ENCODE measurements at places on chromosomes 7 and 10.

GRCh38 chr7:111743244-111743847, 181.1 kb upstream of the IMMP2L start:
- no peak for DNase-seq

GRCh38 chr7:12210179-12211053, 678 bp upstream of the TMEM106B start:
- no peak for DNase-seq

DNA sequence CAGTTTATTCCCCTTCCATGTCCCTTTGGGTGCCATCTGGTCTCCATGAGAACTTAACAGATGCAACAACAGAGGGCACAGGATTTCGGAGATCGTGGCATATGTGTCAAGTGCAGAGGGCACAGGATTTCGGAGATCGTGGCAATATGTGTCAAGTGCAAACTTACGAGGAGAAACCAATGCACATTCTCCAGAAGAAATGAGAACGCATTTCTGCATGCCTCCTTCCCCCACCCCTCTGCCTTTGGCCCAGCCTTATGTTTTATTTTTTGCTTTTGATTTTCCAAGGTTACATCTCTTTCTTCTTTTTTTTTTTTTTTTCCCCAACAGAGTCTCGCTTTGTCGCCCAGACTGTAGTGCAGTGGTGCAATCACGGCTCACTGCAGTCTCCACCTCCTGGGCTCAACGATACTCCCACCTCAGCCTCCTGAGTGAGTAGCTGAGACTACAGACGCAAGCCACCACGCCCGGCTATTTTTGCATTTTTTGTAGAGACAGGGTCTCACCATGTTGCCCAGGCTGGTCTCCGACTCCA, 586 bp upstream of the ANKRD26 start:
- no peak for DNase-seq

DNA sequence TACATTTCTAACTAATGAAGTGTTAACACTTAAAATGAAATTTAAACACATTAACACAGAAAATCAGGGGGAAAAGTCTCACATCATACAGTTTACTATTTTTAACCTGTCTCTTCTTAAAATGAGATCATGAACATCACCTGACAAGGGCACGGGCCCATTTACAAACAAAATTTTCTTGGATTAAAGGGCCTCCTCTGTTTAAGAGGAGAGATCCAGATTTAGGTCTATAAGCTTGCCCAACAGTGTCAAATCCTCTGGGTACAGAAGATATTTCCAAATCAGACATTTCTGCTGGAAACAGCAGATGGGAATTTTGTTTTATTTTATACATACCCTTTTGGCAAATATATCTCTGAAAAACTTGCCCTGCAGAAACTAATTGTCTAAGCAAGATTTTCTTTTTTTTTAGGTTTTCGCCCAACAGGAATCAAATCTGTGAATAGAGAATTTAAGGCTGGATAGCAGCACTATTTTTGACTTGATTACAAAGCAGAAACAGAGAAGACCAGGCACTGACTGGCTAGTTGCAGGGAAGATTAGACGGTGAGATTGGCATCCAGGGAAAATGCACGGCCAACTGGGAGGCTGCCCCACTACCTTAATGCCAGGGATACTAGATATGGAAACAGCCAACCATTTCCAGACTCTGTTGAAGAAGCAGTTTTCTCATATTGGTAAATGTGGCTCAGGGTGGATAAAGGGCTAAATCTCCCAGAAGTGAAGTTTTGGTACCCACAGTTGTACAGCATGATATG, 173.4 kb downstream of the LRRN3 start:
- no peak for DNase-seq

- no peak for DNase-seq
Measured at GRCh38 chr7:1364068-1364905, 95.0 kb downstream of the MICALL2 start.

DNA sequence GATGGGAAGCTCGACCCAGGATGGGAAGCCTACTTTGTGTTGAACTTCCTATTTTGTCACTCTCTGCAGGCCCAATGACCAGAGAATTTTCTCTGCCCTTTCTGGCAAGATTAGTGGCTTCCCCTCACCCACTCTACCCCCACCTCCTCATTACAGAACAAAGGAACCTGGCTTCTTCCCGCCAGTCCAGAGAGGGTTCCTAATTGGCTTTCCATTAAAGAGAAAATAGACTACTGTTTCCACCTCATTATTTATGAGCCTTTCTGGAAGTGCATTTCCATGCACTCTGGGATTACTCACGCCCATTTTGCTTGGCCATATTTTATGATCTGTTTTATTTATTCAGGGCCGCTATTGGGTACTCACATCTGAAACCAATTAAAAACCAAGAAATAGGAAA, 94.9 kb upstream of the TCF7L2 start:
- no peak for DNase-seq

GRCh38 chr10:71402005-71402404, 5.3 kb downstream of the CDH23 start:
- DNase-seq = no peak

- no peak for DNase-seq
Measured at GRCh38 chr7:134720091-134720935, 59.1 kb upstream of the CALD1 start.

DNA sequence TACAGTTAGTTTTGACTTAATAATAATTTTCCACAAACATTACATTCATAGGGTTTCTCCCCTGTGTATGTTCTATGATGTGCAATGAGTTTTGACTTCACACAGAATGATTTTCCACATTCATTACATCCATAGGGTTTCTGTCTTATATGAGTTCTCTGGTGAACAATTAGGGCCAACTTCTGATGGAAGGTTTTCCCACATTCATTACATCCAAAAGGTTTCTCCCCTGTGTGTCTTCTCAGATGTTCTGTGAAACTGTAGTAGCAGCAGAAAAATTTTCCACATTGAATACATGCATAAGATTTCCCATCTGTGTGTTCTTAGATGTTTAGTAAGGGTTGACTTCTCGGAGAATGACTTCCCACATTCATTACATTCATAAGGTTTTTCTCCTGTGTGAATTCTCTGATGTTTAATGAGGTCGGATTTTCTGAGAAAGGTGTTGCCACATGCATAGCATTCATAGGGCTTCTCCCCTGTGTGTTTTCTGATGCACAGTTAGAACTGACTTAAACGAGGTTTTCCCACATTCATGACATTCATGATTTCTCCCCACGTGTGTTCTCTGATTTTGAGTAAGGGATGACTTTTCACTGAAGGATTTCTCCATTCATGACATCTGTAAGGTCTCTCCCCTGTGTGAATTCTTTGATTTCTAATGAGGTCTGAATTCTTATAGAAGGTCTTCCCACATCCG, 118.5 kb downstream of the ZNF33B start:
- no peak for DNase-seq

DNA sequence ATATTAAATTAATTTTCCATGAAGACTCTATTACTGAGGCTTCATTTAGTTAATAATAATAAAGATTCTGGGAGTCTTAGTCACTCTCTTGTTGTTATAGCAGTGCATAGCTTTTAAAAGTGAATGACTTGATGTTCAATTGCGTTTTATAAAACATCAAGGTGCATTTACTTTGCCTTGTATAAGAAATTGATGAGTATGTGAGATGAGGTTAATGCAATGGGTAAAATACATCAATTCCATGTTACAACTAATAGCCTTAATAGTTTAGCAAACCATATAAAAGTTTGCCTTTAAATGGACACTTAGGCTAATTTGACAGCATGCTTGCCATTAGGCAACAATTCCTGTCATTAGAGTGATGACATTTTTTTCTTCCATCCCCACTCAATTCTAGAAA, 173.6 kb upstream of the TEX47 start:
- DNase-seq = no peak

DNA sequence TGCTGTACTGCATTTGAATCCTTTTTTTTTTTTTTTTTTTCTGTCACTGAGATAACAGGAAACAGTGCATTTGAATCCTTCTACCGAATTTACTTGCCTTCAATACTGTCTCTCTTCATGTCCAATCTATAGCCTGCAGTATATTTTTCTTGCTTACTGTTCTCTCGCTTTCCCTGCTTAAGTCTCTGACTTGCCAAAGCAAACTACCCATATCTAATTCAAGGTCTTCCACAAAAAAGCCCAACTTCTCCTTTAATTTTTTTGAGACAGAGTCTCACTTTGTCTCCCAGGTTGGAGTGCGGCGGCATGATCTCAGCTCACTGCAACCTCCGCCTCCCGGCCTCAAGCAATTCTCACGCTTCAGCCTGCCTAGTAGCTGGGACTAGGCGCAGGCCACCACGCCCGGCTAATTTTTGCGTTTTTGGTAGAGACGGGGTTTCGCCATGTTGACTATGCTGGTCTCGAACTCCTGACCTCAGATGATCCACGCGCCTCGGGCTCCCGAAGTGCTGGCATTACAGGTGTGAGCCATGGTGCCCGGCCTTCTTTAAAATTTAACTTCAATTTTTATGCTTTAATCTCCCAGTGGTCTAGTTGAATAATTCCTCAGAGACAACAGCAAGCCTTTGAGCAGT, 882 bp downstream of the PDCD11 start:
- no peak for DNase-seq

DNA sequence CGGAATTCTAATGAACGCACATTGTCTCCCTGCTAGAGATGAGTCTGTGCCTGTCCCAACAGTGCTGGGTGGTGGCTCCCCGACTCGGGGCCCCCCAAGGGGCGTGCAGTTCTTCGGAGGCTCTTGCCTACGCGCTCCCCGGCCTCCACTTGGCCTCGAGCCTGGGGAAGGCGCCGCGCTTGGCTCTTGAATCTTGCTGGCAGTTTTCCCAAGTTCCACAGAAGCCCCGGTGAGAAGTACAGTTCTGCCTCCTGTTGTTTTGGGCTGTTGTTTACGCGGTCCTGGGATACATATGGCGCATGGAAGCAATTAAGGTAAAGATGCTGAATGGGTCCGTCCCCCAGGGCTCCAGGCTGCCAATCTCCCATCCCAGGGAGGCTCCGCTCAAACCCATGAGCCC, 32.6 kb upstream of the UNCX start:
- DNase-seq = no peak

- DNase-seq = no peak
Measured at GRCh38 chr10:77201135-77202106, 436.2 kb downstream of the KCNMA1 start.

DNA sequence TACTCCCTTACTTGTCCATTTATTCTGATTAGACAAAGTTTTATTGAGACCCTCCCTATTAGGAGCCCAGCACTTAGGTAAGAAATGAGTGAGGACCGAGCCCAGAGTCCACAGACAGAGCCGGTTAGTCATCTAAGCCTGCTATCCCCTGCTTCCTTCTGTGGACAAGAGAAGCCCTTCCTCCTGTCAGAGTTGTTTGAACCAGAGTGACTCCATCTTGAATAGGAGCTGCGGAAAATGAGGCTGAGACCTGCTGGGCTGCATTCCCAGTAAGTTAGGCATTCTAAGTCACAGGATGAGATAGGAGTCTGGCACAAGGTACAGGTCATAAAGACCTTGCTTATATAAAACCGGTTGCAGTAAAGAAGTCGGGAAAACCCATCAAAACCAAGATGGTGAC, 109.1 kb downstream of the CPXM2 start:
- DNase-seq = no peak

DNA sequence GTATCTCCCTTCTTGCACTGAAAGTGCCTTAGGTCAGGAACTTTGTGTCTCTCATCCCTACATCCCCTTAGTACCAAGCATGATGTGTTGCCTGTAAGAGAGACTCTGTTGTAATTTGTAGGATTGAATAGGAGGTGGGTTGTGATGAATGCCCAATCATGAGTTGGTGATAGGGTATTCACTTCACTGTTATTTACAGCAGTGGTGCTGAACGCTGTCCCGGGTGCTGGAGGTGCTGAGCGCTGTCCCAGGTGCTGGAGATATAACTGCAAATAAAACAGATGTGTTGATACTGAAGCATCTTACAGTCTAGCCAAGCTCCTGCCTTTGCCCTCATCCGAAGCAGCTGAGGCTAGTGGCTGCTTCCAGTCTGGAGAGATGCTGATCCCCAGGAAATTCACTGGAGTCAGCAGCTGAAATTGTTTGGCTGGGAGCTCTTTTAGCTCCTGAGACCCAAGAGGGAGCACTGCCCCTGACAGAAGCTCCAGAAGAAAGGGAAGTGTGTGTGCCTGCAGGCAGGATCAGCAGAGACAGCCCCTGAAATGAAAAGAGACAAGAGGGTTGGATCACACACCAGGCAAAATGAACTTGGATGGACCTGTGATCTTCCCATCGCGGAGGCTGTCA, 183.4 kb downstream of the SORCS3 start:
- no peak for DNase-seq

DNA sequence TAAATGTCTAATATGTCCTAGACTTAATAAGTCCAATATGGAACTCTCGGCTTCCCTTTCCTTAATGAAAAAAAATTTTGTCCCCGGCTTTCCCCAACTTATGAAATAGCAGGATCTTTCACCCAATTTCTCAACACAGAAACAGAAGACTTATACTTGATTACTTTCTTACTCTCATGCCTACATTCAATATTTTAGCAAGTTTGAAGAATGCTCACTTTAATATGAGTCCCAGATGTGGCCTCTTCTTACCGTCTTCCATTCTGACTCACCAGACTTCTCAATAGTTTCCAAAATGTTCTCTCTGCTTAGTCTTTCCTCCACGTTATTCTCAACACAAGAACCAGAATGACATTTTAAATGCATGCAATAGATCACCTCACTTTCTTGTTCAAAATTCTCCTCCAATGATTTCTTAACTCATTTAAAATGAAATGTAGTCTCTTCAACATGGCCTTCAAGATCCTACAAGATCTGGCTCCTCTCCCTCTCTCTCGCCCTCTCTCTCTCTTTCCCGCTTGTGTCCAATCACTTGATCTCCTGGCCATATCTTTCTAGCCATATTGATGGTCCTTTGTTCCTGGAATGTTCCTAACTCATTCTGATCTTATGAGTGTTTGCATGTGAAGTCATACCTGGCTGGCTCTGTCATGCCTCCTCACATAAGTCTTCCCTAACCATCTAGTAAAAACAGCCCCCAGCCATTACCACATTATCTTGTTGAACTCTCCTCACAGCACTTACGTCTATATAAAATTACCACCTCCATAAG, 119.7 kb upstream of the FAM3C start:
- no peak for DNase-seq

- no peak for DNase-seq
Measured at GRCh38 chr7:128259131-128260061, 18.3 kb downstream of the LEP start.

DNA sequence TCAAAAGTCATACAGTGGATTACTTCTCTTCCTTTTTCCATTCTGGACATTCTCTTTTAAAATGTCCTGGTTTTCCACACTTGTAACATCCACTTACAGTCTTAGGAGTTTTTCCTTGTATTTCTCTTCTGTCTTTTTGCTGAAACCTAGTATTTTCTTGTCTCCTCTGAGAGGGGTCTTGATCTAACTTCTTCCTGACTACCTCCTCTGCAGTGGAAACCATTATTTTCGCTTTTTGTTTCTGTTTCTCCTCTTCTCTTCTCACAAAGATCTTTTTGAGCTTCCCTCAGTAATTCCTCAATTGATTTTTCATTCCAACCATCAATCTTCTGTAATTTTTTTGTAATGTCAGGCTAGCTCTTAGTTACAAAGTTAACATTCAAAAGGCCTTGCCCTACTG, 23.7 kb upstream of the ELOVL3 start:
- no peak for DNase-seq
